ENCODE measurements at places on chromosomes 3 and 15.

DNA sequence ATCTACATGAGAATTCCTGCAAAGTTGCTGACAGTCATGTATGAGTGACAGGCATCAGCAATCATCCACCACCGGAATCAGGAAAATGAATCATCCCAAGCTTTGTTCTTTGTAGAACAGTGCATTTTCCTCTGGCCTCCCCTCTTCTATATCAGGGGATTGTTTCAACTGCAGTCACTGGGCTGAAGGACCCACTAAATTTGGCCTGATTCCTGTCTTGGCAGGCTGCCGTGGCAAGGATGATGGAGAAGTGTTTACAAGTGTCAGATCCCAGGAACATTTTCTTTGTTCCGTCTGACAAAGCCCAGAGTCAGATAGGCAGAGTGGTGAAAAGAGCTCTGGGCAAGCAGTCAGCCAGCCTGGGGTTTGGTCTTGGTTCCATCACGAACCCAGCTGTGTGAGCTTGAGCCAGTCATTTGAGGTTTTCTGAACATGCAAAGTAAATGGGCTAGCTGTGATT, 175.1 kb upstream of the TSC22D2 start:
- peak; percentile 75 for DNase-seq

- DNase-seq, result no peak
These were observed 50.7 kb upstream of the C3orf49 start for GRCh38 chr3:63768386-63768785.

- DNase-seq, result no peak
These were observed 15.9 kb downstream of the PARL start for GRCh38 chr3:183868796-183869195.

DNA sequence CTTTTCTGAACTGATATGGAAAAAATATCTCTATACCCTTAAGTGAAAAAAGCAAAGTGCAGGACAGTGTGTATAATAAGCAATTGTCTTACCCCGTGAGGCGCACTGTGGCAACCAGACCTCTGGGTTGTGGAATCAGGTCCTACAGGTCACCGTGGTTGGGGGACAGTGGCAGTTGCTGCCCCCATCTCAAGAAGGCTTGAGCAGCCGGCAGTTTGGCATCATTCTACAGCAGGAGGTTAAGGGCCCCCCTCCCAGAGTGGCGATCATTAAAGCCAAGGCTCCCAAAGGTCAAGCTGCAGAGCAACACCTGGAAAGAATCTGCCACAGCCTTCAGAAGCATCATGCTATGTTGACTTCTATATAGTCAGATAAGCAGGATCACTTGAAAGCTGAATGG, 56.1 kb upstream of the HERC1 start:
- DNase-seq, result no peak

DNA sequence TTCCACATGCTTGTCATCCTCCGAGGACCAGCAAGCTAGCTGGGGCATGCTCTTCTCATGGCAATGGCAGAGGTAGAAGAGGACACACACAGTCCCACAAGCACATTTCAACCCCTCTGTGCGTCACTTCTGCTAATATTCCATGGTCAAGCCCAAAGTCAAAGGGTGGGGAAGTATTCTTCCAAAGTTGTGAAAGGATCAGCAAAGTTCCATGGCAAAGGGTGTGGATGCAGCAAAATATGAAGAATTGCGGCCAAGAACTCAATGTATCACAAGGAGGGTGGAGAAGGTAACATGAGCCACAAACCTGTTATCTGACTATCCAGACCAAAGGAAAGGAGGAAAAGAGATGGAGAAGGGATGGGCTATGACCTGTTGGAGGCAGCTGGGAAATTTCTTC, 71.2 kb upstream of the SNRK start:
- no peak for DNase-seq

DNA sequence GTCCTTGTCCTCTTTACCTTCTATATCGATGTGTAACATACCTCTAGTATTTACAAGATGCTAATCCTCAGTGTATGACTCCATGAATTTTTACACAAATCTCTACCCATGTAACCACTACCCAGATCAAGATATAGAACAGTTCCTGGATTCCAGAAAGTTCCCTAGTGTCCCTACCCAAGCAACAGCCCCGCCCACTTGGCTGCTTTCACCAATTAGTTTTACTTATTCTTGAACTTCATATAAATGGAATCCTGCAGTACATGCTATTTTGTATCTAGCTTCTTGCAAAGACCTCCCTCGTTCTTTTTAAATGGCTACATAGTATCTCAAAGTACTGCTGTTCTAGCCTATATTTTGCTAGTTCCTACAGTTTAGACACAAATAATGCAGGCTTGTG, 33.0 kb downstream of the CD276 start:
- no peak for DNase-seq

- peak; percentile 40 for DNase-seq
These were observed 33.6 kb downstream of the HEG1 start for GRCh38 chr3:125022206-125022605.

DNA sequence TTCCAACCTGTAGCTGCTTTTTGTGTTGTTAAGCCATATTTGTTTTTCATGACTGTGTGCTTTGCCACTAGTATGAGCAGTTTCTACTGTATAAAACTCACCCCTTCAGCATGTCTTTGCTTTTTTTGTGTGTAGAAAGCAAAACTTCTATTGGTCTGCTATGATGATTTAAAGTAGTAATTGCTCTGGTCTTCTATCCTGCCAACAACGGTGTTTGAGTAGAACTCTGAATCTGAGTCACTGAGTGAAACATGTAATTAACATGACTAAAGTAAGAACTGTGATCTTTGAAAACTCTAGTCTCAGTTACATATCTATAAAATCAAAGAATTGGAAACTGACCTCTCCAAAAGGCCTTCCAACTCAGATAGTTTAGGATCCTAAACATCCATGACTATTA, 133.6 kb downstream of the TPRG1 start:
- no peak for DNase-seq

- no peak for DNase-seq
These were observed 20.0 kb downstream of the WNT5A start for GRCh38 chr3:55467099-55467498.

DNA sequence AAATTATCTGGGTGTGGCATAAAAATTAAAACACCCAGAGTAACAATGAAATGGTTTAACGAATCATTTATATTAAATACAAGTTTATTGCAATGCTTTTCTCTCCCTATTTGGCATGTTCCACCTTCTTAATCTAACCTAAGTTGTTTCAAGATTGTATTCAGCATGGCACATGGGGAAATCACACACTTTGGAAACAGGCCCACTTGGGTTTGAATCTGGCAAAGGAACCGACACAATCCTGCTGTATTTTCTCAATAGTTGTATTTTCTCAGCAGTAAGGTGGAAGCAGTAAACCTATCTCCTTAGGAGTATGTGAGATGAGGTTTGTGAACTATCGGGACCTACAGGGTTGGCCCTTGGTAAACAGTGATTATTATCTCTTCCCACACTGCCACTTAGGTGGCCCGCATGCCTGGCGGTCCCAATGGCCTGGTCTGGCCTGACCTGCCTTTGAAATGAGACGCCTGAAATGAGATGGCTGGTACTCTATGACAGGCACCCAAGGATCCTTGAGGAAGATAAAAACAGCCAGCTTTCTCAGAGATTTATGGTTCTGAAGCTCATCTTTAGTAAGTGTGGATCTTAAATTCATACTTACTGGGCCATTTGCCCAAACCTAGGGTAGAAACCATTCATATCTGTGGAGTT, 45.3 kb upstream of the VILL start:
- no peak for DNase-seq

GRCh38 chr15:44188795-44189194, 6.3 kb downstream of the FRMD5 start:
- DNase-seq, result no peak

- no peak for DNase-seq
These were observed 448 bp downstream of the SHISA5 start for GRCh38 chr3:48503401-48504050.

DNA sequence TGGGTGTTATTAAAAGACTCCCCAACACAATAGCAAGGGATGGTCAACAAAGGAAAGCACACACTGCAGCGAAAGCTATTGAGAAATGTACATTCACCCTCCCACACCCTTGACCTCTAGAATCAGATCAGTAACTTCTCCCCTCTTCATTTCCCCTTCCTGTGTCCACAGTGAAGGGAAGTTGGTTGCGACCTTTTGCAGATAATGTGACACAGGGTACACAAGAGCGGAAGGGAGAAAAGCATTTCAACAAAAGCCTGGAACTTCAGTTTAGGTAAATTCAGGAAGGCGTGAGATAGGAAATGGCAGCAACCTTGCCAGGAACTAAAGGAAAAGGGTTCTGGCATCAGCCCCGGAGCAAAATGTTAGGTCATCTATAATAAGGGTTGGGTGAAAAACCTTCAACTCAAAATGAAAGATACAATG, 899.8 kb downstream of the MCTP2 start:
- DNase-seq, result no peak

DNA sequence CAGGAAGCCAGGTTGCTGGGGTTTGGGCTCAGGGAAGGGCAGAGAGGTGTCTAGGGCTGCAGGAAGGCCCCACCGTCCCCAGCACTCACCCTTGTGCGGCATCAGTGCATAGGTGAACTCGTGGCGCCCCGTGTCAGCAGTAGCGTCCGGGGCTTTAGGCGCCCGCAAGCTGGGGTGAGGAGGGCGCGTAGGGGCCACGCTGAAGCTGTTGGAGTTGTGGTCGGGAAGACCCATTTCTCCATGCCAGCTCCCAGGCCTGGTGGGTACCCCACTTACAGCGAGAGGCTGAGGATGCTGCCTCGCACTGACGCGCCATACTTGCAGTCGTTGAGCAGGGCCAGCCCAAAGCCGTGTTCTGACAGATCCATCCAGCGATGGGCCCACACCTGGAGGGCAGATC, 9.7 kb downstream of the NEIL1 start:
- no peak for DNase-seq

GRCh38 chr3:21524133-21524532, 226.9 kb downstream of the ZNF385D start:
- no peak for DNase-seq

DNA sequence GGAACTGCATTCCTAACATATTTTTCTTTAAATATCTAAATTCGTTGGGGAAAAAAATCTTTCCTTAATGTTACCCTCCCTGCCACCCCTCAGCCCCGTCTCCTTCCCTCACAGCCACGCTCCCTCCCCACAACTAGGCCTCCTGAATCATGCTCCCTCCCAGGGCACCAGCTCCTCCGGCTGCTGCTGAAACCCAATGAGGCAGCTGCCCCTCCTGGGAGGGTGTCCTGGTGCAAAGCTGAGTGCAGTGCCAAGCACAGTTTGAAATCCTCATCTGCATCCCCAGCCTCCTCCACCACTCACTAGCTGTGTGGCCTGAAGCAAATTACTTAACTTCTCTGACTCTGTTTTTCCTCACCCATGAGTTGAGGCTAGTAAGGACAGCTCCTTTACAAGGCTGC, 2.7 kb upstream of the NR2E3 start:
- no peak for DNase-seq

DNA sequence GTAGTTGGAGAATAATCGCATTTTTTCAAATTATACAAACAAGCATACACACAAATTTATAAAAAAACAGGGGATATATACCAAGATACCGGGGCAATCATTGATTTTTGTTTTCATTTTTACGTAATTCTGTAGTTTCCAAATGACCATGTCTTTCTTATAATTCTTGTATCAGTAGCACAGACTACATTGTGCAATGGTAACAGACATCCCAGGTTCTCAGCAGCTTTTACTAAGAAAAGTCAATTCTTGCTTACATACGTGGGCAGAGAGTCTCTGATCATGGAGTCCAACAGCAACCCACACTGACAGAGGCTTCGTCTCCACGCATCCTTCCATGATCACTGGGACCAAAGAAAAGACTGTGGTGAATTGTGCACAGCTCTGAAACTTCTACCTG, 441.3 kb downstream of the TBL1XR1 start:
- DNase-seq, result no peak

DNA sequence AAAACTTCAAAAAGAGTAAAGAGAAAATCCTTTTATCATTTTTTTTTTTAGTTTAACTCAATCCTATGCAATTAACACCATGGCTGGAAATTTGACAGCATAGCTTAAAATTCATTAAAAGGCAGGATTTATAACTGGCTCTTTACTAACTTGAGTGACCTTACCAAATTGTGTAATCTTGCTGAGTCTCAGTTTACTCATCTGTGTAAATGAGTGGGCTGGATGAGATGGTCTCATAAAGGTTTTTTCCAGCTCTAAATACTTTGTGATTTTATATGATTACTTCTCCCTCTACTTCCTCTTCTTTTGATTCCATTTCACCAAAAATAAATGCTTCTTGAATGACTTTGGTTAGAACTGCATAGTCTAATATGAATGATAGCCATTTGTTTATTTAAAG, 234.9 kb upstream of the SATB1 start:
- DNase-seq, result no peak

DNA sequence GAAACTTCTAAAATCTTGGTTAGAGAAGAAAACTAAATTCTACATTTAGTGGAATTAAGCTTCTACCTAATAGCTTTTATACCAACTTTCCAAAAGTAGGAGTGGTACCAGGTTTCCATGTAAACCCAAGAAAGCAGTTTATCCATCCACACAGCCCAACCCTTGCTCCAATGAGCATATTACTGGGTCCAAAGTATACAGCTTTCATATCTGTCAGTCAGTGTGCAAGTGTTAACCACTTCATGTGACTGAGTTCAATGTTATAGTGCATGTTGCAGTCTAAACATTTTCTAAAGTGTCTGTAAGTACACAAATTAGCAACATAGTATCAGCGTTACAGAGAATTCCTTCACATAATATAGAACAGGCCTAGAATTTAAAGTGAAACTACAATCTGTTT, 73.2 kb downstream of the C3orf70 start:
- no peak for DNase-seq

DNA sequence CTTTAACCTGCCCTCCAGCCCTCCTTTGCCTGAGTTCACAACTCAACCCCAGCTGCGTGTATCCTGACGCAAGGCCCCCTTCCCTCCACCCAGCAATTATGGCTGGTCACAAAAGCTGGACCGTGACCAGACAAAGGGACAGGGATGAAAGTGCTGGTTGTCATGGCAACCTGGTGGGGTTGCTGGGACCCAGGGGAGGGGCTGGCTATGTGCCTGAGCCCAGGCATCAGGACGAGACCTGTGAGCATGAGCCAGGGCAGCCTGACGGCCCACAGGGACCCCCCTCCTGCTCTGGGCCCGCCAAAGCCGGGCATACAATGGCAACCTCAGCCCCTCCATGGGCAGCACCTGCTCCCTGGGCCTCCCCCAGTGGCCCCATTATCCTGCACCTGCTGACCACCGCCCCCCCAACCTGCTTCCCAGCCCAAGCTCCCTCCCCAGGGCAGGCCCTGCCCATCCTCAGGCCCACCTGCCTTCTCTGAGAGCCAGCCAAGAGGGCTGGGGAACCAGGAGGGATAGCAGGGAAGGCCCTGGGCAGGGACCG, 4.5 kb upstream of the DNAH1 start:
- no peak for DNase-seq

Measured in DMS79 (cell line).